ENCODE measurements at places on chromosomes 7 and 10.

DNA sequence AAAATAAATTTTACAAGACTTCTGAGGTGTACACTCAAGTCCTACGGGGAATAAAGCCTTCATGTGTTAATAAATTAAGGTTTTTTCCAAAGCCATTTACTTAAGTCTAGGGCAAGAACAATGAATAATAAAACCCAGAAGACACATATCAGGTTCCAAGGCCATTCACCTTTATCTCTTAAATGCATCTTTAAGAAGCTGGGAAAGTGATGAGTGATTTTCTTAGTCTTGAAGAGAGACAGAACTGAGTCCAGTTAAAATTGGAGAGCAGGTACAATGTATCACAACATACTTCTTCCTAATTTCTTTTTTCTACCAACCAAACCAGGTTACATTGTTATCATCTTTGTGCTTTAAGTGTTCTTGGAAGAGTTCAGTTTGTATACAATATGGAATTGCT lies 189.5 kb downstream of the RAPGEF5 start:
- no peak for DNase-seq

GRCh38 chr7:100443096-100443840 lies 7.0 kb upstream of the PPP1R35 start:
- peak; percentile 9 for DNase-seq

- DNase-seq, result no peak
These were observed 499.4 kb downstream of the RPS24 start for GRCh38 chr10:78533098-78533497.

DNA sequence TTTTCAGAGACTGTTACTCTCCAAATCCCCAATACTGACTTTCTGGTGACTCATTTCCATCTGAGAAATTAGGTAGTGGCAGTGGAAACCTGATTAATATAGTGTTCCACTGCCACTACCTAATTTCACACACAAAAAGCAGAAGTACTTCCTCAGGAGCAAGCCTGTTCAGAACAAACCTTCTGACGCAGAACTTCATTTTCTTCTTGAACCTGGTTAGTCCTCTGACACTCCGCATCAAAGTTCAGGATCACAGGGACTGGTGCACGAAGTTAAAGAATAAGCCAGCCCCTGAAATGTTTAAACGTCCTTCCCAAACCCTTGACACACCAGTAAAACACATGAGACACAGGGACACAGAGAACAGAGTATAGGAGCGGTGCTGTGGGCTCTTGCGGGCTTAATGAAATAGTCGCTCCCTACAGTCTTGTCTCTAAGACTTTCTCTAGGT lies 4.4 kb downstream of the WDR91 start:
- DNase-seq, result no peak

DNA sequence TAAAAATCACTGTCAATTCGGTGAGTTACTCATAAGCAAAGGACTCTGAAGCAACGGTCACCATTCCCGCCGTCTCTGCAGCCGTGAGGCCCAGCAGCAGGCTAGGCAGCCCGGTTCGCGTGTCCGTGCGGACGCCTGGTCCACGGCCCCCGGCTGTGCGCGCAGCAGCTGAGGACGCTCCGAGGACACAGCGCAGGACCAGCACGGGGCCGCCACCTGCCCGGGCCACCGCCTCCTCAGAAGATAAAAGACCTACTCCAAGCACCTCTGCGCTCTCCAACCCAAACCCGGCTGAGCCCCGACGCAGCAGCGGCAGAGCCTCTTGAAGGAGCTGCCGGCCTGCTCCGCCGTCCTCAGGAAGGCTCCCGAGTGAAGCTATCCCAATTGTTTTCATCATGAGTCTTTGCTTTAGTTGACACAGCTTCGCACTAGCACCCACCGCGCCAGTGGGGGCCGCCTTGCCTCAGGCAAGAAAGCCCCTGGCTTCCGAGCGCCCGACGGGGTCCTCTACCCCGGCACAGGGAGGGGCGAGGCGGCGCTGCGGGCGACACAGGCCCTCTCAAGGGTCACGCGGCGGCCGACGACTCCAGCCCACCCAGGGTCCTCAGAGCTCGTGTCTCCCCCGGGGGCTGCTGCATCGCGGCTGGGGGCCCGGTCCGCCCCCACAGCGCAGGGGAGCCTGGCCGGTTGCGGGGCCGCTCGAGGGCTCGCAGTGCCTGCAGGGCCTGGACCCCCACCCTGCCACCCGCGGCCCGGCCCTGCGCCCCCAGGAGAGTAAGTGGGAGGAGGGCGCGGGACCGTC lies 16.9 kb upstream of the GPR146 start:
- DNase-seq, result peak; percentile 43

GRCh38 chr7:68185631-68186456 lies 1189.2 kb downstream of the TYW1 start:
- DNase-seq, result no peak

GRCh38 chr10:122847782-122848604 lies 2.3 kb upstream of the CUZD1 start:
- peak; percentile 57 for DNase-seq

DNA sequence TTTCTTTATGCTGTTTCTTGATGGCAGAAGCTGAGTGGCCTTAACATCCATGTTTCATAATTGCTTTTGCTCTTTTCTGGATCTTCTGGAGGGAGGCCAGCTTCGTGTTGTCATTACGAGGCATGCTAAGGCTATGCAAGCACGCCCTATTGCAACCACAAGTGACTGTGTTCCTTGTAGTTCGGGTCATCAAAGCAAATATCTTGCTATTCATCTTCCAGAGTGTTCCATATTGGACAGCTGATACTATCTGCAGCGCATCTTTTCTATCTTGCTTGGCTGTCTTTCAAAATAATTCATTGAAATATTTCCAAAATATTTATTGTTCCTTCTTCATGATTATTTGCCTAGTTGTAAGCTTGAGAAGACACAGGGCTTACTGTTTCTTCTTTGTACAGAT lies 5.0 kb downstream of the EPHB6 start:
- no peak for DNase-seq

DNA sequence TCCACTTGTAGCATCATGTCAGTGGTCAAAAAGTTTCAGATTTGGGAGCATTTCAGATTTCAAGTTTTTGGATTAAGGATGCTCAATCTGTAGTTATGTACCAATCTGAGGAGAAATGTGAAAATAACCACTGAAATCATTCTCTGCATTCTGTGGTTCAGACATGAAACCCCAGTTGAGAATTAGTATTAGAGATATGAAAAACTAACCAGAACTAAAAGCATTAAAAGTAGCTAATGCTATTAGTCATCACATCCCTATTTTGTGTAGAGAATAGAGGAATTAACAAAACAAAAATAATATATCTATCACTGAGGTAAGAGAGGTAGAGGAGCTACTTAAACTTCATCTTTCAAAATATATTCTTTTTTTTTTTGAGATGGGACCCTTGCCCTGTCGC lies 28.0 kb downstream of the MICU1 start:
- DNase-seq, result no peak

DNA sequence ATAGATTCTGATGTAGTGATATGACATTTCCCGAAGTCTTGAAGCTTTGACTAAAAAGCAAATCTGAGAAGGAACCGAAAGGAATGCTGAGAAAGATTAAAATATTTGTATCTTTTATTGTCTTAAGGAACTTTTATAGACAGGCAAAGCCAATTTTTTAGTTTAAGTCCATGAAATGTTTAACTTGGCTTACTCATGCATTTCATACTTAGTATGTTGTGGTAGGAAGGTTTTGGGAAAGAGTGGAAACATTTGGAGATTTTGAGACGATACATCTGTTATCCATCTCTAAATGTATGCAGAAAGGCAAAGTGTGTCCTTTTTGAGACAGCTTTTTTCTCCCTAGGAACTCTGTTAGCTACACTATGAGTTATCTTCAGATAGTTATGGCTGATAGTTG lies 10.1 kb downstream of the TBC1D12 start:
- DNase-seq, result no peak

DNA sequence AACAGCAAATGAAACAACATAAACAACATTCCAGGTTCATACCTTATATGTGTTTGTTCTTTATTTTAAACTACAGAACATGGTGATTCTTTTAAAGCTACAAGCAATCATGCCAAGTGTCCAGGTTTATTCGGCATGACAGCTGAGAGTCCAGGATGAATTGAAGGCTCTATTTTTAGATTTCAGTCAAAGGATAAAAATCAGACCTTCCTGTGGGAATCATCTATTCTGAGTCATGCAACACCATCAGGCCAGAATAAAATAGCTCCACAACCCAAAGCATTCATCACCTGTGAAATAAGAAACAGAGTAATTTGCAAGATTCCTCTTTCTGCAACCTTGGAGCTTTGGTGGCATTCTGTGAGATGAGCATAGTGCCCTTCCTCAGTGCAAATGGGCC lies 292.4 kb upstream of the MYO3A start:
- no peak for DNase-seq

GRCh38 chr7:149304006-149304405 lies 42.0 kb downstream of the ZNF783 start:
- no peak for DNase-seq

- no peak for DNase-seq
These were observed 194.0 kb downstream of the AHR start for GRCh38 chr7:17492437-17492836.

DNA sequence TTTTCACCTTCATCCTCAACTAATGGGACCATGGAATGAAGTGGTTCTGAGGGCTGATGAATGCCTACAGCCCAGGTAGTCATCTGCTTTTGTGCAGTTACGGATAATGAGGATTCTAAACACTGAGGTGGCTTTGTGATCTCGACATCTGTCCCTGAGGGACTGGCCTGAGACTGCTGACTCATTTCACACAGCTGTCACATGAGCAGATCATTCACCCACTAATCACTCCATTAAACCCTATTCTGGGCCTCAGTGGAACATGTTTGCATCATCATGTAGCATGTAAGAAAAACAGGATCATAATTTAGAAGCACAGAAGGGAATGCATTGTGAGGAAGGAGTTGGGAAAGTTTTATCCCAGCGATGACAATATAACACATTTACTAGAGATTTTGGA lies 79.4 kb upstream of the FEZF1 start:
- no peak for DNase-seq

Data from pancreas (tissue), 10 donors.